NCI-H226 (cell line): ENCODE measurements at places on chromosomes 2 and 18.

DNA sequence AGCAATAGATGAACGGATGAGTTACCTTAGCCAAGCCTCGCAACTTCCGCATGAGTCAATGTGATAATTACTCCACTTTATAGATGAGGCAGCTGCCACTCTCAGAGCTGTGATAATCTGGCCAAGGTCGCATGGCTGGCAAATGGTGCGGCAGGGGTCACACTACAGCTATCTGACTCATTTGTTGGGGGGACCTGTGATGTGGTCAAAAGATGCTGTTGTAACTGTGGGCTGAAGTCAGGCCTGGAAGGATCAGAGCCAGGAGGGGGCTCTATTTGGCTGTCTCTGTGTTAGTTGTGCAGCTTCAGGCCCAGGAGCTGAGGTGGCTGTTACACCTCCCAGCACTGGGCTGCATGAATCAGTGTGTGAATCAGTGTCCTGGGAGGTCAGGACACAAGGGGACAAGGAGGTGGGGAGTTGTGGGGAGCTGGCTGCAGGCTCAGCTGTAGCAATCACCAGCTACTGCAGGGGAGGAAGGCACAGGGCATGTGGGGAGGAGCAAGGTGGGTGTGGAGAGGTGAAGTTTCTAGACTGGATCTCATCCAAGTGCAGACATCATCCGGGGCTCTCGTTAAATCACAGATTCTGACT is 33.1 kb downstream of the NGEF start:
- peak; percentile 50 for DNase-seq

- DNase-seq = no peak
Measured at GRCh38 chr2:14530506-14530905, 102.0 kb upstream of the LRATD1 start.

GRCh38 chr18:68679528-68679927 is 35.4 kb downstream of the TMX3 start:
- no peak for DNase-seq

DNA sequence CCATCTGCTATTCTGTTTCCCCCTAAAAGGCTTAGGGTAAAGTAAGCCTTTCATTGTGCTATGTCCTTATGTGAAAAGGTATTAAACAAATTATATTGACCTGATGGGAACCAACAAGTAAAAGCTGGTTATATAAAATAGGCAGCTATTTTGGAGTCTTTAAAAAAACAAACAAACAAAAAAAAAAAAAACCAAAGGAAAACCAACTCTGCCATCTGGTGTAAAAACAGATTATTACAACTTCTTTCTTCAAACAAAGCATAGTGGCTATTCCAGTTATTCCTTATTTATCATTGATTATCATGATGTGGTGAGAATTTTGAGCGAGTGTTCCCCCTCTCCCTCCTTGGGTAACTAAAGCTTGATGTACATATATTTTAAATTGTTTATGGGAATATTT is 122.3 kb upstream of the FHL2 start:
- DNase-seq = no peak

DNA sequence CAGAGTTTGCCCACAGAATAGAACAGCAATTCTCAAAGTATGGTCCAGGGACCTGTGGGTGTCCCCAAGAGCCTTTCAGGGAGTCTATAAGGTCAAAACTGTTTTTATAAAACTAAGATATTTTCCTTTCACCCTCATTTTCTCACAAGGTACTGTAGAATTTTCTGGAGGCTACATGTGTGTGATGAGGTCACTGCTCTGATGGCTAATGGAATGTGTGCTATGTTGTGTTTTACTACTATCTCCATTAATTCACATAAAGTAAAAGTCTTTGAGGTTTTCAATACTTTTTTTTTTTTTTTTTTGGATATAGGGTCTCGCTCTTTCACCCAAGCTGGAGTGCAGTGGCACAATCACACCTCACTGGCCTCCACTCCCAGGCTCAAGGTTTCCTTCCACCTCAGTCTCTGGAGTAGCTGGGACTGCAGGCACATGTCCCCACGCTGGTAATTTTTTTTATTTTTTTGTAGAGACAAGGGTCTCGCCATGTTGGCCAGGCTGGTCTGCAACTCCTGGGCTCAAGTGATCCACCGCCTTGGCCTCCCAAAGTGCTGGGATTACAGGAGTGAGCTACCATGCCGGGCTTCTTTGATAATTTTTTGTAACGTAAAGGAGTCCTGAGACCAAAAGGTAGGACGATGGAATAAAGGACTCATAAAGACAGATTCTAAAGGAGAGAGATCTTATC is 1.8 kb downstream of the TRABD2A start:
- no peak for DNase-seq
